Glutamatergic neuron (in vitro differentiated cells): ENCODE measurements at places on chromosomes 1 and 21.

DNA sequence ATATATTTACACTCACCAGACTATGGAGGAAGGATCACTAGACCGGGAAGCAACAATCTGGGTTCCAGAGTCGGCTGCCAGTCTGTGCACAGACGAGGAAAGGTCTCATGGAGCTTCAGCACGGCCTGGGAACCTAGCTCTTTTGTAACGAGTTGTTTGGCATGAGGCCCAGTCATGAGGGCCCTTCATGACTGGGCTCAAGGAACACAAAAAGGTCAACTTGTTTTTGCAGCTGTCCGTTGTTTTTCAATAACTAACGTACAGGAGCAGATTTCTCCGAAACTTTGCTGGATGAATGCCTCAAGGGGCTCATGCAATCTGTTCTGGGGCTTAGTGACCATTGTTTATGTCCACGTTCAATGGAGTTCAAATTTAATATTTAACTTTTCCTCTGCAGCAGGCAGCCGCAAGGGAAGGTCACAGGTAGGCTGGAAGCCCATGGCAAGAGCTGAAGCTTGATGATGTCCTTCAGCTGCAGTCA lies 5.9 kb upstream of the STUM start:
- no peak for DNase-seq

- DNase-seq, result no peak
Measured at GRCh38 chr1:105636052-105636451, 1420.4 kb upstream of the PRMT6 start.

DNA sequence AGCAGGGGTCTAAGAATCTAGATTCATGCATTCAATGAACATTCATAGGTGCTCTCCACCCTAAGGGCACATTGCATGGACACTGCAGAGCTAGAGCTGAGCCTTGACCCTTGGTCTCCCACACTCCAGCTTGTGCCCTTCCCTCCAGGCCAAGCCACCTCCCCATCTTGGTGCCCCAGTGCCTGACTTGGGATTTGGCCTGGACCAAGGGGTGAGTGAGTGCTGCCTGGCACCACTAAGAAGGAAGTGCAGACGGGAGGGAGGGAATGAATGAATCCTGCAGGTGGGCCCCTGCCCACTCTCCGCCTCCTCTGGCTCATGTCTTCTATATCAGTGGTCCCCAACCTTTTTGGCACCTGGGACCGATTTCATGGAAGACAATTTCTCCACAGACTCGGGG lies 146.7 kb downstream of the TRABD2B start:
- no peak for DNase-seq

DNA sequence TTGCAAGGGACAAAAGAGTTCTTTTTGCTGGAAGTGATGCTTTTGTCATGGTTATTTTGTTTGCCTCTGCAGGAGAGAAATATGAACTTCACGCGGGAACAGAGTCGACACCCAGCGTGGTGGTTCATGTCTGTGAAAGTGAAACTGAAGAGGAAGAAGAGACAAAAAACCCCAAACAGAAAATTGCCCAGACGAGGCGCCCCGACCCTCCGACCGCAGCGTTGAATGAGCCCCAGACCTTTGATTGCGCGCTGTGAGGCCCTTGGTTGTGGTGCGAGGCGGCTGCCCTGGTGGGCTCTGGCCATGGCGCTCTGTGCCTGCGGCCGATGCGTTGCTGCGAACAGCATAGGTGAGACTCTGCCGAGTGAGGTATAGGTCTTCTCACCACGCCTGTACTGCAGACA lies 20.9 kb upstream of the NCMAP start:
- no peak for DNase-seq

DNA sequence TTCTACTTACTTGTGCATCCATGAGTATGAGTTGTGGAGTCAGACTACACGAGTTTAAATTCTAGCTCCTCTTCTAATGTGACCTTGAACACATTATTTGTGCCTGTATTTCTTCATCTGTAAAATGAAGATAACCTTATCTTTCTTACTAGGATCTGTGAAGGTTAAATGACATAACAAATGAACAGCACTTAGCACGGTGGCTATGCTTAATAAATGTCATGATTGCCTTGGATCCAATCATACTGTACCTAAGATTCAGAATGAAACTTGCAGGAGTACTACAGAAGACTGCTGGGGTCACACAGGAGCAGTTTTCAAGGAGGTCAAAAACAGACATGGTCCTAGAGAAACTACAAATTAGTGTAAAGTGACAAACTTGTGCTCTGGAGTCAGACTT lies 22.2 kb upstream of the ALG14 start:
- DNase-seq, result no peak

GRCh38 chr1:230084408-230085177 lies 17.6 kb downstream of the GALNT2 start:
- no peak for DNase-seq

- DNase-seq, result no peak
Measured at GRCh38 chr1:36083219-36083618, 675 bp upstream of the TEKT2 start.

DNA sequence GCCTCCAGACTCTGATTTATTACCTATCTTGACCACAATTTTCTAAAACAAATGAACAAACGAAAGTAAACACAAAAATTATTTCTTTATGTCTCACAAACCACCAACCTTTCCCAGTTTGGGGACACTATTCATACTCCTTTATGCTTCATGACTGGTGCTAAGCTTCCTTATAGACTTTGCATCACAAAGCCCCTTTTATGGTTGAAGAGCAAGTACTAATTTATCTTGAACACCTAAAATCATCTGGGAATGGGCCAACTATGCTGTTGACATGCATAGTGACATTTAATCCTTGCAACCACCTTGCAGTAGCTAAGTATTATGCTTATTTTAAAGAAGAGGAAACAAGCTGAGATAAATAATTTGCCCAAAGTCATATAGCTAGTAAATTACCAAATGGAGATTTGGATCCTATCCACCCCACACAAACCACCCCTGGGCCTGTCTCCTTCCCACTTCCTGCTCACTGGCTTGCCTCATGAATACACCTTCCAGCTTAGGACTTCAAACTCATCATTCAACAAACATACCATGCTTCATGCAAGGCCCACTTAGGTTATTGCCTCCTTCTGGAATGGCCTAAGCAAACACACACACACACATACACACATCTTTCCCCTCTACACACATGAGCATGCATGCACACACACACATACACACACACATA lies 192.2 kb downstream of the PLPP3 start:
- DNase-seq, result no peak

DNA sequence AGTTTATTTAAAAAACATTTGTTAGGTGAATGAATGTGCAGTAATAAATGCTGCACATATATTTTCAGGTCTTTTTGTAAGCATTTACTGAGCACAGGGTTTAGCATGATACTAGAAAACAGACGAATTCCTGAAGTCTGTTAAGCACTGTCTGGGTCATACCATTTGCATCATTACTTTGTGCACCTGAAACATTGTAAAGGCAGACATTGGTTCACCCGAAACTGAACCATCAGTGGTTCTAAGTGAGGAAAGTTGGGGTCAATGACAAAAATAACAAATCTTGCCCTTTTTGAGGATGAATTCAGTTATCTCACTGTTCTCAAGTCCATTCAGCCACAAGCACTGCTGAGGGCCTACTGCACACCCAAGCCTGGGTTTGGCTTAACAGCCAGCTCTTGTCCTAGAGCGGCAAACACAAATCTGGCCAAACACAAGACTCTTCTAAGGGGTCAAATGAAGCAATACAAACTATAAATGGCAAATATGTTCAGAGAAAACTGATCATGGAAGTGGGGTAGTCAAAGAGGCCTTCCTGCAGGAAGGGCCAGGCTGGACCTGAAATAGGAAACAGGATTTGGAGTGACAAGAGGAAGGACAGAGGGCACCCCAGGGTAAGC lies 21.8 kb downstream of the TRABD2B start:
- no peak for DNase-seq

- no peak for DNase-seq
Measured at GRCh38 chr21:44630440-44630839, 3.5 kb downstream of the KRTAP10-9 start.

DNA sequence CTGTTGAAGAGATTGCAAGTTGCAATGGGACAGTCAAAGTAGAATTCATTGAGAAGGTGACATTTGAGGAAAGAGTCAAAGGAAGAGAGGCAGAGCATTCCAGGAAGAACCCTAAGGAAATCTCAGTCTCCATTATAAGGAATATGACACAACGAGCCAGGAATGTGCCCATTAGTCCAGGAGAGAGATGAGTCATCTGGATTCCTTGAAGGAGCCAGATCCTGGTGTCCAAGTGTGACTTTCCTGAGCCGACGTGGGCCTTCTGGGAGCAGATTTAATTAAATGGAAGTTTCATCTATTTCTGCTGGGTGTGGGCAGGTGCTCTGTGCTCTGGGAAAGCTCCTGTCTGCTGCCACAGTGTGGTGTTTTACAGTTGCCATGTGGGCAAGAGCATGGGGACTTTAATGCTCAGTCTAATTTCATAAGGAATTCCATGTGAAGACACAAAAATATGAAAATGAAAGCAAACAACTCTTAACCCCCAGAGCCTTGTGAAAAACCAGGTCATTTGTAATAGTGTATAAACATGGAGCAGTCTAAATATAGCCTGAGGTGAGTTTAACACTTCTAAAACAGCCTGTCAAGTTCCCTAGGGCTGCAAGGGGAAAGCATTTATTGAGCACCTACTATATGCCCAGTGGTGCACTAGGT lies 111.4 kb upstream of the ARTN start:
- no peak for DNase-seq

GRCh38 chr1:2962541-2962940 lies 58.7 kb upstream of the ACTRT2 start:
- no peak for DNase-seq

GRCh38 chr1:101918277-101918676 lies 78.4 kb downstream of the OLFM3 start:
- DNase-seq, result no peak

DNA sequence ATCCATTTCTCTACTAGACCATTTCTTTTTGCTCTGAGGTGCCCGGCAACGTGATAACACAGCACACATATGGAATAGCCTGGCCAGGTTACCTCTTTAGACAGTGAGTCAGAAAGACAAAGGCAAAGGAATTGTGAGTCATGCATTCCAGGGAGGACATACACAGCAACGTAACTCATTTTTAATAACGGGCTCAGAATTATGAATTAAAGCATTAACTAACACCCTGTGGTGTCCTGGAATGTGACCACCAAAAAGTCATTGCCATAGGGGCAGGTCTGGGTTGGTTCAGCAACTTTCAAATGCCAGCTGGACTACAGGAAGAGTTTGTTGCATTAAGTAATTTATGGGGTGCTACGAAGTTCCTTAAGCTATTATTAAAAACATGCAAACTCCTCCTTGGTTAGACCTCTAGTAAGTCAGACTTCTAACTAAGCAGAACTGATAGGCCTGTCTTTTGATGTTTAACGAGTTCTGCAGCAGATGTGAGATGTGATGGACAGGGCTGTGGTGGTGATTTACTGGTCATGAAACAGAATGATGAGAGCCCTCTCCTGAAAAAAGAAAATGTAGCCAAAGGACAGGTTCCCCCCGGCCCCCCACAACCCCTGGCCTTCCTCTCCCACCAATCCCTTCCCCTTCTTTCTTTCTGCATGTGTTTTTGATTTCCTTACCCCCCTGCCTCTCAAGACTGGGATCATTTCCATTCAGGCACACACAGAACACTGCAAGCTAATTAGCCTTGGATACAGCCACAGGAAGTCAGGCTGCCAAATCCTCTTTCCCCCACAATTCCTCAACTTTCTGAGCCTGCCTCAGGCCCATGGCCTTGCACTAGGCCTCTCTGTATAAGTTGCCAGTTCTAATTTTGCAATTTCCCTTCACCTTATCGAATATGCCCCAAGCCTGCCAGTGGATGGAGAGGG lies 88.9 kb upstream of the HAO2 start:
- DNase-seq, result no peak

- no peak for DNase-seq
Measured at GRCh38 chr1:27435566-27436203, 43.3 kb downstream of the GPR3 start.

GRCh38 chr1:194968916-194969315 lies 1639.3 kb downstream of the KCNT2 start:
- no peak for DNase-seq

GRCh38 chr1:38685388-38685787 lies 174.2 kb downstream of the RRAGC start:
- peak; percentile 73 for DNase-seq

- DNase-seq, result no peak
Measured at GRCh38 chr1:196180847-196181593, 427.2 kb downstream of the KCNT2 start.

DNA sequence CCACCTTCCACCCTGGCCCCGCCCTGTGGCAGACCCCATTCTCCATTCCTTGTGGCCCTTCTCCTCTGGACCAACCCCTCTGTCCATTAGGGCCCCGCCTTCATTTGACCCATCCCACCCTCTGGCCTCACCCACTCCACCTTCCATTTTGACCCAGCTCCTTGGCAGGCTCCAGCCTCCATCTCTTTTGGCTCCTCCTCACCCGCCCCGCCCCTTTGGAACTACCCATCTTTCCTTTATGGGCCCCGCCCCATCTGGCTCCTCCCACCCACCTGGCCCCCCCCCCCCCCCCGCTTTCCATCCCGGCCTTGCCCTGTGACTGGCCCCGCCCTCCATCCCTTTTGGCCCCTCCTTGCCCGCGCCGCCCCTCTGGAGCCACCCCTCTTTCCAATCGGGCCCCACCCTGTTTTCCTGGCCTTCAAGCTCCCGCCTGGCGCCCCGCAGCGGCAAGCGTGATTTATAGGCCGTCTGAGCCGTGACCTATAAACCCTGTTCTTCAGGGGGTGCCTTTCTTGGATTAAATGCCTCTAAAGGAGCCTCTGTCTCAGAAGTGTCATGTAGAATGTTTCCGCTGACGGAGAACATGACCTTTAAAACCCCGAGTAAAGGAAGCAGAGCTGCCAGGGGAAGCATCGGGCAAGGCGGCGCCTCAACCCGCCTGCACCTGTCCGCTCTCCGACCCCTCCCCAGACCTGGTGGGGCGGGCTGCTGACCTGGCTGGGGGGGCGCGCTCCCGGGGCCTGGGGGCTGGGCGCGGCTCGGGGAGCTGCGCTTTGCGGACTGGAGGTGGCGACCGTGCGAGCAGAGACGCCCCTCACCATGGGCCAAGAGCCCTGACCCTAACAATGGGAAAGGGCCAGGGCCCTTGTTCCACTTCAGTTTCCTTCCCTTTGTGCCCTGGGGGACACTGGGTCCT lies 178.0 kb downstream of the CAMTA1 start:
- peak; percentile 93 for DNase-seq

DNA sequence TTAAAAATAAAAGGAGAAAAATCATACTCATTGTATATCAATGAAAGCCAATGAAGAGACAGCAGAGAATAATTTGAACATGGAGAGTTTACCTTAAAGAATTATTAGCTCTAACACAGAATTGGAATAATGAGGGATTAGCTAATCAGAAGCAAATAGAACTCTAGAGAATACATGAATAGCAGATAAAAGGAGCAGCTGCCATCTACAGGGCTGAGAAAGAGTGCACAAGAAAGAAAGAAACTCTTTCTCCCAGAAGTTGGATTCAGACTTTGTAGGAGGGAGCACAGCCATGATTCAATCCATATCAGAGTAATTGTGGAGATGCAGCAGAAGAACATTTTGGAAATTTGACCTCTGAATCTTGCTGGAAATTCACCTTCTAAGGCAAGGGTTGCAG lies 1171.2 kb downstream of the PLA2G4A start:
- DNase-seq, result no peak

DNA sequence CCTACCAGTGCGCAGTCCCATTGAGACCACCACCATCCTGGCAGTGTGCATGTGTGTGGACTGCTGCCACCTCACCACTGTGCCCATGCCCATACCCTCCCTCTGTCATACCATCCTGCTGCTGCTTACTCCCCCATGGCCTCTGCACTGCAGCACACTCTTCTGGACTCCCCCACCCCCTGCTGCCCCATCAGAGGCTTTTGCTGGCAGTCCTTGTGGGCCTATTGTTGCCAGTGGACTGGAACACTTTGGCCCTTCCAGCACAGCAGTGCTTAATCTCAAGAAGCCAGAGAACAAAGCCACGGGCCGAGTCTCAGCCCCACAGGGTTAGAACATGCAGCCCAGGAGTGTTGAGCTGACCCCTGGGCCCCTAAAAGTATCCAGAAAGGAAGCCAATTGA lies 41.9 kb upstream of the IVNS1ABP start:
- DNase-seq, result no peak
